ENCODE measurements at places on chromosomes 4 and X. TPM values are rescaled to one million over a fixed set of nuclear protein-coding genes. Genes with fewer than 3 reads are reported as not detected.

GRCh38 chr4:157978680-157979361 lies 194.0 kb downstream of the GASK1B start:
- H3K27me3 ChIP-seq, result peaks cover 9% of the 10 kb centered on the region
- no peak overlapping the region for H3K27ac ChIP-seq
- H3K4me3 ChIP-seq, result no peak overlapping the region
- no peaks in the 10 kb centered on the region for H3K4me1 ChIP-seq
- H3K36me3 ChIP-seq, result no peaks in the 10 kb centered on the region

Gene MAGEA1
- not detected for total RNA-seq

Gene LRP2BP
- total RNA-seq, result 0.72 TPM

DNA sequence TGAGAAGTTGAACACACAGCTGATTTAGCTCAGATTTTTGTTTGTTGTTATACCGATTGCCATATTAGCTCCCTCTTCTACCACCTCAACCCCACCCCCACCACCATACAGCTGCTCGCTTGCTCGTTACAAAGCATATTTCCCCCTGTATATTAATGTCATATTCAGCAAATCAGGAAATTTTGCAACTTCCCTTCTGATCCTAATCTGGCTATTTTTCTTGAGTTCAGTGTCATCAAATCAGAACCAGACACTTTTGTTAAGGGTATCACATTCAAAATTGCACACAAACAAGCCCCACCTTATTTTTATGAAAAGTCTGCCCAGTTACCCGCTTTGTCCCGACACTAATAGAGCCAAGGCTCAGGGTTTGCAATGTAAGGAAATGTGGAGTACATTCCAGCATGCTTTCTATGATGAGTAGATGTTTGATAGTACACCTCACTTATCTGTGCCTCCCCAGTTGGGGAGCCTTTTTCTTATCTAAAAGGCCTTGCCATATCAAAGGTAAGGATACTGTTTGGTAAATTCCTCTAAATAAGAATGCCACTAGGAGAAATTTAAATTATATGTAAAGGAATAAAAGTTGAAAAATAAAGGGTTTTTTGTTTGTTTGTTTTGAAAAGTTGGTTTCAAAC lies 212.2 kb downstream of the CBR4 start:
- peak overlapping the region; percentile 24 for H3K27ac ChIP-seq
- peak overlapping the region; percentile 7 for H3K4me3 ChIP-seq
- H3K27me3 ChIP-seq, result no peaks in the 10 kb centered on the region
- DNase-seq, result no peak

- no peaks in the 10 kb centered on the region for H3K4me1 ChIP-seq
- no peaks in the 10 kb centered on the region for H3K27me3 ChIP-seq
- no peaks in the 10 kb centered on the region for H3K36me3 ChIP-seq
- H3K4me3 ChIP-seq, result no peak overlapping the region
- no peak for DNase-seq
Measured at GRCh38 chrX:15146515-15146914, 123.4 kb downstream of the ASB9 start.

DNA sequence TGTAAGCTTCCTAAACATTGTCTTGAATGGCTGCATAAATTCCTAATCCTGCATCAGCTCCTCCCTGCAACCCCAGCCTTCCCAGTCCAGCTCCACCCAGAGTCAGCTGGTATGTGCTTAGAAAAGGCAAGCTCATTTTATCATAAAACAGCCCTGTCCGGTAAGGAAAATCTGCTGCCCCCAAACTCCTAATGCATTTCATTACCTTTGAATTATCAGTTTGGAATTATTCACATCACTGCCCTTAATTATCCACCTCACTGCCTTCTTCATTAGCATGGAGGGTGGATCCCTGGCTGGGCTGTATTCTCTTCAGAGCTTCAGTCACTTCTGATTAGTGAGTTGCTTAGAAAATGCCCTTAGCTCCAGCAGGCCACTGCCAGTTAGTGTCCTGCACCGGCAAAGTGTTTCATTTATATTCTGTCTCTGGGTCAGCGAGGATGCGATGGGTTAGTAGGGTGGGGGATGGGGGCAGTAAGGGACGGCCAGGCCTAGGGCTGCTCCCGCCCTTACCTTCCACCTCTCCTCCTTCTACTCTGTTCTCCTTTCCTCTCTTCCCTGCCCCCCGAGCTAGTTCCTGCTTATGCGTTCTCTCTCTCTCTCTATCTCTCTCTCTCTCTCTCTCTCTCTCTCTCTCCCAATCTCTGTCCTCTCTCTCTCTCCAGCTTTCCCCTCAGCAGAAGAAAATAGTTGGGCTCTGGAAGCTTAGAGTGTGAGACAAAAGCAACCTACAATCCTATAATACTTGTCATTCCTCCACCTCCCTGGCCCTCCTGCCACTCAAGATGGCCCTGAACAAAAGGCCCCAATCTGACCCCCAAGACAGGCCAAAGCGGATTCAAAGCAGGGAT lies 174.8 kb upstream of the KLF3 start:
- DNase-seq, result no peak
- H3K27me3 ChIP-seq, result no peaks in the 10 kb centered on the region
- no peaks in the 10 kb centered on the region for H3K4me1 ChIP-seq
- no peak overlapping the region for H3K27ac ChIP-seq
- H3K36me3 ChIP-seq, result no peaks in the 10 kb centered on the region
- H3K4me3 ChIP-seq, result no peak overlapping the region

Gene GSX2
- total RNA-seq, result not detected

GRCh38 chr4:29560452-29560851 lies 1159.7 kb upstream of the PCDH7 start:
- no peaks in the 10 kb centered on the region for H3K4me1 ChIP-seq

- H3K27ac ChIP-seq, result no peak overlapping the region
- H3K36me3 ChIP-seq, result no peaks in the 10 kb centered on the region
- no peaks in the 10 kb centered on the region for H3K4me1 ChIP-seq
- DNase-seq, result no peak
- H3K4me3 ChIP-seq, result no peak overlapping the region
- H3K27me3 ChIP-seq, result no peaks in the 10 kb centered on the region
Measured at GRCh38 chr4:43233321-43233720, 340.8 kb downstream of the GRXCR1 start.

- no peaks in the 10 kb centered on the region for H3K27me3 ChIP-seq
- H3K36me3 ChIP-seq, result no peaks in the 10 kb centered on the region
- no peak overlapping the region for H3K4me3 ChIP-seq
Measured at GRCh38 chrX:22043872-22044271, 11.7 kb downstream of the PHEX start.

GRCh38 chr4:71680706-71681105 lies 103.2 kb downstream of the GC start:
- H3K27ac ChIP-seq, result no peak overlapping the region
- no peak for DNase-seq
- H3K36me3 ChIP-seq, result no peaks in the 10 kb centered on the region
- no peaks in the 10 kb centered on the region for H3K4me1 ChIP-seq
- H3K4me3 ChIP-seq, result no peak overlapping the region
- H3K27me3 ChIP-seq, result no peaks in the 10 kb centered on the region

Gene TMEM144
- total RNA-seq, result 15.5 TPM

DNA sequence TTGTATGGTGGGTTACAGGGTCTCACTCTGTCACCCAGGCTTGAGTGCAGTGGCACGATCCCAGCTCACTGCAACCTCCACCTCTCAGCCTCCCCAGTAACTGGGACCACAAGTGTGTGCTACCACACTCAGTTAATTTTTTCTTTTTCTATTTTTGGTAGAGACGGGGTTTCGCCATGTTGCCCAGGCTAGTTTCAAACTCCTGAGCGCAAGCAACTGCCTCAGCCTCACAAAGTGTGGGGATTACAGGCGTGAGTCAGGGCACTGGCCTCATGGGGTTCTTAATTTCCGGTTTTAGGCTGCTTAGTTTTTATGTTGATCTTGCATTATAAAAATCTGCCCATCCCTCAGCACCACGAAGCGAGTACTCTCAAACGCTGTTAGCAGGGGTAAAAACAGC lies 6.7 kb downstream of the BCAP31 start:
- peaks cover 50% of the 10 kb centered on the region for H3K36me3 ChIP-seq
- no peaks in the 10 kb centered on the region for H3K27me3 ChIP-seq
- no peak overlapping the region for H3K4me3 ChIP-seq
- no peak for DNase-seq
- no peak overlapping the region for H3K27ac ChIP-seq

Gene CXCL3
- 9.7 TPM for total RNA-seq

- H3K27ac ChIP-seq, result no peak overlapping the region
- no peaks in the 10 kb centered on the region for H3K36me3 ChIP-seq
- H3K27me3 ChIP-seq, result no peaks in the 10 kb centered on the region
- H3K4me1 ChIP-seq, result no peaks in the 10 kb centered on the region
- H3K4me3 ChIP-seq, result no peak overlapping the region
- DNase-seq, result no peak
Measured at GRCh38 chrX:122363112-122363795, 820.8 kb upstream of the GRIA3 start.

DNA sequence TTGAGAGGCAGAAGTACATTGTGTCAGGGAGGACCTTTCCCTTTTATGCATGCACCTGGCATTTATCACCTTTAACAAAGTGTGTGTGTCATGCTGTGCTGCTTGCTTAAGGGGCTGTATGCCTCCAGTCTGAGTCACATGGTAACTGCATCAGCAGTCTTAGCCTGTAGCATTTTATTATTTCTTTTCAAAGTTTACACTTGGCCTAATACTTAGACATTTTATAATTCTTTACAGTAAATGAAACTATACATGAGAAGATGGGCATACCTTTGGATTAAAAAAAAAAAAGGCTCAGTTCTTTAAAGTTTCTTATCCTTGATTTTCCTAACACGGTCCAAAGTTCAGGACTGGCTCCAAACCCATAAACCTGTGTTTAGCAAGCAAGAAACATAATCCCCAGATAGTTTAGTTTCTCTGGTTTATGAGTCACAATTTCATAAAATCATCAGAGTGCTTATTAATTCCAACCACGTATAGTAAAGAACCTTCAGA lies 14.6 kb downstream of the NPNT start:
- peaks cover 7% of the 10 kb centered on the region for H3K36me3 ChIP-seq
- DNase-seq, result no peak
- no peak overlapping the region for H3K4me3 ChIP-seq
- H3K4me1 ChIP-seq, result no peaks in the 10 kb centered on the region

- no peak for DNase-seq
- no peaks in the 10 kb centered on the region for H3K27me3 ChIP-seq
- H3K27ac ChIP-seq, result no peak overlapping the region
- no peaks in the 10 kb centered on the region for H3K36me3 ChIP-seq
- no peak overlapping the region for H3K4me3 ChIP-seq
- no peaks in the 10 kb centered on the region for H3K4me1 ChIP-seq
Measured at GRCh38 chr4:110869114-110869513, 246.2 kb upstream of the PITX2 start.

Gene ARSJ
- total RNA-seq, result 13.6 TPM

Gene EOLA1
- 15.8 TPM for total RNA-seq

Gene GABRG1
- not detected for total RNA-seq

Gene PCDH7
- 8.0 TPM for total RNA-seq

DNA sequence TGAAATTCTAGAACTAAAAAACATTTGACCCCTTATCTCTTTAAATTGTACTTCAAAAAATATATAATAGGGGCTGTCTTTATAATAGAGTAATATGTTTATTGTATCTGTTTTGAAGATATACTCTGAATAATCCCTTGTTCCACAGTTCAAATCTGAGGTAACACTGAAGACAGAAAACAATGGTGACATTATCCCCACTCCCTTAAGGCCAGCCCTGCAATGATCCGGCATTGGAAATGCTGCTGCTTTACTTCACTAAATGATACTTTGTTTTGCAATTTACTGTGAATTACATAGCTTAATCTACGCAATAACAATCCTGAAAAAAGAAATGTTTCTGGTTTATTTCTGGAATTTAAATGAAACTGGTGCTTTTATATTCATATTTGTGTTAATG lies 34.4 kb upstream of the ZFP42 start:
- H3K36me3 ChIP-seq, result no peaks in the 10 kb centered on the region
- H3K27ac ChIP-seq, result no peak overlapping the region
- H3K27me3 ChIP-seq, result no peaks in the 10 kb centered on the region
- no peak for DNase-seq
- no peak overlapping the region for H3K4me3 ChIP-seq
- H3K4me1 ChIP-seq, result no peaks in the 10 kb centered on the region

DNA sequence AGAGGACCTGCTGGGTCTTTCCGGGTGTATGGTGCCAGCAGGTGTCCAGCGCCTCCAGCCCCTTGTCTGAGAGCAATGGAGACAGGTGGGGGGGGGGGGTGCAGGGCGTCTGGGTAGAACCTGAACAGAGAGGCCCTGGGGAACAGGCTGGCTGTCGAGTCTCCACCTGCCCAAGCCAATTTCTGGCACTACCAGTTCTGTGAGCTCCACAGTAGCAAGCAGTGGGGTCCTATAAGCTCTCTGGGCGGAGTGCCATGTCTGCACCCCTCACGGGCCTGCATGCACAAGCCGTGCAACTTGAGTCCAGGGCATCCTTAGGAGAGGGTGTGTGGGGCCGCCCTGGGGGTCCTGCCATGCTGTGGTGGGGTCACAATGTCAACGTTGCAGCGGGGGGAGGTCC lies 10.1 kb upstream of the FGFR3 start:
- H3K27ac ChIP-seq, result no peak overlapping the region
- no peak overlapping the region for H3K4me3 ChIP-seq
- DNase-seq, result no peak
- peaks cover 3% of the 10 kb centered on the region for H3K4me1 ChIP-seq
- no peaks in the 10 kb centered on the region for H3K27me3 ChIP-seq

- no peak overlapping the region for H3K27ac ChIP-seq
- no peaks in the 10 kb centered on the region for H3K36me3 ChIP-seq
- no peaks in the 10 kb centered on the region for H3K4me1 ChIP-seq
- DNase-seq, result no peak
- H3K27me3 ChIP-seq, result no peaks in the 10 kb centered on the region
Measured at GRCh38 chr4:181959121-181959520, 284.1 kb upstream of the TENM3 start.

GRCh38 chrX:40380655-40381488 lies 199.9 kb upstream of the ATP6AP2 start:
- no peak for DNase-seq
- H3K36me3 ChIP-seq, result no peaks in the 10 kb centered on the region
- no peak overlapping the region for H3K4me3 ChIP-seq
- H3K27me3 ChIP-seq, result no peaks in the 10 kb centered on the region
- no peak overlapping the region for H3K27ac ChIP-seq

DNA sequence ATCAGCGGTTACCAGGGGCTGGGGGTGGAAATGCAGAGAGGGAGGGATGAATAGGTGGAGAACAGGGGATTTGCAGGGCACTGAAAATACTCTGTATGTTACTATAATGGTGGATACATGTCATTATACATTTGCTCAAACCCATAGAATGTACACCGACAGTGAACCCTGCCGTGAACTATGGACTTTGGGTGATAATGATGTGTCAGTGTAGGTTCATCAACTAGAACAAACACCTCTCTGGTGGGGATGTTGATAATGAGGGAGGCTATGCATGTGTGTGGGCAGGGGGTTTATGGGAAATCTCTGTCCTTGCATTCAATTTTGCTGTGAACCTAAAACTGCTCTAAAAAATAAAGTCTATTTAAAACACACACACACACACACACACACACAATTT lies 11.5 kb downstream of the HPSE start:
- no peak for DNase-seq
- H3K4me3 ChIP-seq, result no peak overlapping the region
- H3K4me1 ChIP-seq, result no peaks in the 10 kb centered on the region
- H3K36me3 ChIP-seq, result no peaks in the 10 kb centered on the region
- no peaks in the 10 kb centered on the region for H3K27me3 ChIP-seq
- no peak overlapping the region for H3K27ac ChIP-seq

- H3K4me3 ChIP-seq, result no peak overlapping the region
- H3K4me1 ChIP-seq, result no peaks in the 10 kb centered on the region
- no peak overlapping the region for H3K27ac ChIP-seq
- no peaks in the 10 kb centered on the region for H3K36me3 ChIP-seq
- no peak for DNase-seq
Measured at GRCh38 chrX:97211070-97211469, 327.4 kb downstream of the RPA4 start.

GRCh38 chrX:9912351-9913145 lies 54.6 kb upstream of the CLDN34 start:
- H3K27ac ChIP-seq, result no peak overlapping the region
- DNase-seq, result no peak
- no peak overlapping the region for H3K4me3 ChIP-seq
- no peaks in the 10 kb centered on the region for H3K36me3 ChIP-seq
- H3K4me1 ChIP-seq, result no peaks in the 10 kb centered on the region

Gene TIMM8A
- total RNA-seq, result 6.4 TPM

Gene RADX
- total RNA-seq, result 2.4 TPM
